ENCODE measurements at places on chromosomes 2 and 18.

DNA sequence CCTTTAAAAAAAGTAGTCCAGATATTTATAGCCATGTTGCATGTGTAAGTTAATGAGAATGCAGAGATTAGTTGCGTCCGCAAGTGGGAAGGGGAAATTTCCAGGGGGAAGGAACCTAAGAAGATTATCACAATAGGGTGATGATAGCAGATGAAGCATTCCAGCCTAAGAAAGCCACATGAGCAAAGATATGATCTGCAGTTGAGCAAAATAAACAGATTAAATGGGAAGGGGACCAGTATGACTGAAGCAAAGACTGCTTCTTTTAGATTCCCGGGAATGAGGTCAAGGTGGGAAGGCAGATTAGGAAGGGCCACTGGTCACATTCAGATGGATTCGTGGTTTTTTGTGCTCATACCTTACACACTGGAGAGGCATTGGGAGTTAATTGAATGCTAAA lies 154.6 kb upstream of the CDH2 start:
- DNase-seq, result no peak

DNA sequence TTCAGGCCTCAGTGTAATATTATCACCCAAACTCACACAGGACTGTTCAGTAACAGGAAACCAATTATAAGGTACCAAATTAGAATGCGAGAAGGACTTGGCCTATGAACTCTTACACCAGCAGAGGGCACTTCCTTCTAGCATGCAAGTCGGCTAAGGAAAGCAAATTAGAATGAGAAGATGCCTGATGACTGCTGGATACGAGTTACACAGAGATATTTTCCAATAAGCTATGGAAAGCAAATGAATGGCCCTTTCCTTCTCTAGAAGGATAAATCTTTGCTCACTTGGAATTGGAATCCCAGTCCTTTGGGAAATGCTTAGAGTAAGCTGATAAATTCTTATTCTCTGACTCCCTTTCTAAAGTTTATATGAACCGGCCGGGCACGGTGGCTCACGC lies 109.8 kb downstream of the AP1S3 start:
- DNase-seq, result peak; percentile 46

GRCh38 chr2:238518172-238518820 lies 91.6 kb downstream of the ASB1 start:
- DNase-seq, result no peak

GRCh38 chr2:221708902-221709301 lies 136.8 kb upstream of the EPHA4 start:
- DNase-seq, result no peak

GRCh38 chr2:6127718-6128117 lies 435.5 kb downstream of the SOX11 start:
- DNase-seq, result no peak

DNA sequence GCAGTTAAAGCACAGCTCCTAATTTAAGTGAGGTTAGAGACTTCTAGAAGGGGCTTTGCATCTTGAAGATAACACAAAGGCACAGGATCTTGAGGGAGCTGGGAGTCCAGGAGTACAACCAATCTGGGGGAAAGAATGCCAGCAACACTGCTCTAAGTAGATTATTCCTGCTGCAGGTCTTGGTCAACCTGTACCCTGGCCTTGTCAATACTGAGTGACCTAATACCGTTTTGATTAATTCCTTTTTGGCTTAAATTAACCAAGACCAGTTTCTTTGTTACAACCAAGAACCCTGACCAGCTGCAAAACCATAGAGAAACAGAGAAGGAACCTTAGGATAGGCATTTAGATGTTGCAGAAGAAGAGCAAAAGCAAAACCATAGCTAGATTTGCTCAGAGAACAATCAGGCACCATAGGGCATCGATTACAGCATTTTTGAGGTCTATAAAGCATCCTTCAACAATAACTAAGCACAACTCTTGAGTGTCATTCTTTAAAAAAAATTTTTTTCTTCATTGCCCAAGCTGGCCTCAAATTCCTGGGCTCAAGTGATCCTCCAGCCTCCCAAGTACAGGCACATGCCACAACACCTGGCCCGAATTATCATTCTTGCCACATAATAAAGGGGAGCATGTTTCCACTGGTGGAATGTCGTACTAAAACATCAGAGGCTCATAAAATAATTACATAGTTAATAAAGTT lies 6.3 kb downstream of the STARD7 start:
- no peak for DNase-seq

All from RCC 7860 (cell line).